Aorta (tissue), 5 donors: ENCODE measurements at places on chromosomes 11 and 22. TPM values are rescaled to one million over a fixed set of nuclear protein-coding genes. Genes with fewer than 3 reads are reported as not detected.

The C11orf86 gene
- total RNA-seq = not detected

The RHOD gene
- 20.1 TPM for total RNA-seq

The RASD2 gene
- total RNA-seq = 29.8 TPM

The LRRC4C gene
- 1.9 TPM for total RNA-seq

- no peaks in the 10 kb centered on the region for H3K4me1 ChIP-seq
- H3K27ac ChIP-seq = no peak overlapping the region
- H3K4me3 ChIP-seq = no peak overlapping the region
- no peaks in the 10 kb centered on the region for H3K36me3 ChIP-seq
These were observed 30.0 kb downstream of the LRRC32 start for GRCh38 chr11:76640501-76640900.

DNA sequence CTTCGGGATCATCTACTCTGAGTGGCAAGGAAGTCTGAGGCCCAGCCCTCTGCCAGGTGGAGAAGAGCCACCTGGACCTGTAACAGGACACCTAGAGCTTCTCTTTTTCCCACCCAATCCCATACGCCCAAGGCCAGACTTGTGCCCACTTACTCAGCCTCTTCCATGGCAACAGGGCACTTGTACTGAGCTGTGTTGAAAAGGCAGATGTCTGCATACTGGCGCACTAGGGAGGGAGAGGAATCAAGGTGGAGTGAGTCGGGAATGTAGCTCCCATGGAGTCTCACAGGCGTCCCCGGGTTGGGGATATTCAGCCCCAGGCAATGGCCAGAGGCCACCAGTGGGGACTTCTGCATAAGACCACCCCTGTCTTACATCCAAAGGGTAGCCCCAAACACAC is 36.1 kb downstream of the TPBGL start:
- no peak overlapping the region for H3K4me3 ChIP-seq
- no peak for DNase-seq
- H3K4me1 ChIP-seq = no peaks in the 10 kb centered on the region
- H3K27me3 ChIP-seq = no peaks in the 10 kb centered on the region

DNA sequence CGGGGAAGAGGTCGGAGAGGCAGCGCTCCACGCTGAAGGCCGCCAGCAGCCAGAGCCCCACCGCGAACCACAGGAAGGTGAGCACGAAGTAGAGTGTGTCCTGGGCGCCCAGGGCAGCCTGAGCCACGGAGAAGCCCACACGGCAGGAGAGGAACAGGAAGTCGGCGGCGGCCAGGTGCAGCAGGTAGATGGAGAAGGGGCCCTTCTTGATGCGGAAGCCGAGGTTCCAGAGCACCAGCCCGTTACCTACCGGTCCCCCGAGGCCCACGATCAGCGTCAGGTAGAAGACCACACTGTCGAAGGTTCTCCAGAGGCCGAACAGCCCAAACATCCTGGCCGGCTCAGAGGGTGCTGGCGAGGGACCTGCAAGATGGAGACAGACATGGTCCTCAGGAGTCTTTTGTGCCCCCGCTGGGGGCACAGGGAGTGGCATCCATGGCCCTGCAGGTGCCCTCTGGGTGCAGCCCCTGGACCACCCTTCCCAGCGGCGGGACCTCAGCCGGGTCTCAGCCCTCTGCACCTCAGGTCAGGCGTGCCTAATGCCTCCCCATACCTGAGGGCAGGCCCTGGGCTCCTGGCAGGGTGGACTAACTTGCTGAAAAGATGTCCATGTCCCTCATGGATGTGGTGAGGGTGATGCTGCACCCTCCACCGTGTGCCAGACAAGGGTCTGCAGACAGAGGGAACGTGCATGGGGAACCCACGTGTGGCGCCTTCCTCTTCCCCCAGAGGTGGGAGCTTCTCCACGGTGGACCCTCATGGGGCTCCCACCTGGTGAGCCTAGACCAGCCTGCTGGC is at the start of gene MRGPRG:
Gene MRGPRG (minus strand): TSS at position 331 of the 798 bp plus-strand sequence. CDS start 0 bp downstream, at position 331.
- H3K4me3 ChIP-seq = no peak within 1 kb of the TSS
- no peaks in the 10 kb centered on the region for H3K4me1 ChIP-seq
- H3K36me3 ChIP-seq = no peaks in the 10 kb centered on the region
- no peak within 1 kb of the TSS for H3K27ac ChIP-seq
- no peaks in the 10 kb centered on the region for H3K27me3 ChIP-seq

DNA sequence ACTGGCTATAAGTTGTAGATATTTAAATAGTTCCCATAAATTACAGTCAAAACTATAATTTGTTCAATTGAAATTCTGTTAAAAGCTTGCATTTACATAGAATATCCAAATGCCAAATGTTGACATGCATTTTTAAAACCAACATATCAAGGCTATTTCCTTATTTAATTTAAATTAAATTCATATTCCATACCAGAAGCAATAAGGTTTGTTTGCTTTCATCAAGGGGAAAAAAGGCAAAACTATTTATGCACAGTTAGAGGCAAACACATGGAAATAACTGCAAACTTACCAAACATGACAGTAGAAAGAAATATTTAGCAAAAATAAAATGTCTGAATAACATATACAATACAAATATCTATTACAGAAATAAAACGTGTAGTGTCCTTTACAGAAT is 1581.2 kb upstream of the TENM4 start:
- no peaks in the 10 kb centered on the region for H3K27me3 ChIP-seq
- no peak overlapping the region for H3K27ac ChIP-seq
- H3K4me3 ChIP-seq = no peak overlapping the region
- H3K4me1 ChIP-seq = no peaks in the 10 kb centered on the region
- no peak for DNase-seq

GRCh38 chr22:47156352-47157092 is 394.1 kb downstream of the TBC1D22A start:
- no peak for DNase-seq
- H3K36me3 ChIP-seq = no peaks in the 10 kb centered on the region
- no peak overlapping the region for H3K27ac ChIP-seq
- H3K4me1 ChIP-seq = no peaks in the 10 kb centered on the region

GRCh38 chr11:47783087-47783610 is 16.0 kb upstream of the FNBP4 start:
- H3K4me3 ChIP-seq = no peak overlapping the region
- no peak for DNase-seq
- no peaks in the 10 kb centered on the region for H3K4me1 ChIP-seq
- H3K27me3 ChIP-seq = no peaks in the 10 kb centered on the region
- H3K27ac ChIP-seq = no peak overlapping the region
- H3K36me3 ChIP-seq = peaks cover 6% of the 10 kb centered on the region

- no peaks in the 10 kb centered on the region for H3K27me3 ChIP-seq
- H3K4me3 ChIP-seq = no peak overlapping the region
- H3K36me3 ChIP-seq = no peaks in the 10 kb centered on the region
- no peak overlapping the region for H3K27ac ChIP-seq
These were observed 7.1 kb upstream of the ATG16L2 start for GRCh38 chr11:72807021-72807693.

DNA sequence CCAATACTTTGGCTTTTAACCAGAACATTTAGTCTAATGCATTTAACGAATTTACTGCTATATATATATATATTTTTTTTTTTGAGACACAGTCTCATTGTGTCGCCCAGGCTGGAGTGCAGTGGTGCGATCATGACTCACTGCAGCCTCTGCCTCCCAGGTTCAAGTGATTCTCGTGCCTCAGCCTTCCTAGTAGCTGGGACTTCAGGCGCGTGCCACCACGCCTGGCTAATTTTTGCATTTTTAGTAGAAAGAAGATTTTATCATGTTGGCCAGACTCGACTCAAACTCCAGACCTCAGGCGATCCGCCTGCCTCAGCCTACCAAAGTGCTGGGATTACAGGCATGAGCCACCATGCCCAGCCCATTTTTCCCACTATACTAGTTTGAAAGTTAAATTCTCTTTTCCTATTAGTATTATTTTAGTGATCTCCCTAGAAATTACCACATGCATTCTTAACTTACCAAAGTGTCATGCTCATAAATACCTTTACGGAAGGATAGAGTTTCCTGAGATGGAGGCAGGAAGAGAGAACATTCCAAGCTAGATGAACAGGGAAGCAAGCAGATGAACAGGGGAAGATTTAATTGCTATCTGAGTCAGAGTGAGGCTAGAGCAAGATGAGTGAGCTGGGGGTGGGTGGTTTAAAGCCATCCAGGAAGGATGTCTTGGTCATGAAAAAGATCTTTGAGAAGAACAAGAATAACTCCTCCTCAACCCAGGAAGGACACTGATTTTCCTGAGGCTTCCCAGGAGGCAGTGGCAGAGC is 4.4 kb upstream of the PGAP2 start:
- no peak overlapping the region for H3K27ac ChIP-seq
- H3K4me3 ChIP-seq = no peak overlapping the region
- H3K36me3 ChIP-seq = no peaks in the 10 kb centered on the region
- peak; percentile 8 for DNase-seq

GRCh38 chr11:76321820-76322524 is 59.0 kb downstream of the THAP12 start:
- H3K27me3 ChIP-seq = no peaks in the 10 kb centered on the region
- no peak overlapping the region for H3K27ac ChIP-seq
- H3K4me3 ChIP-seq = no peak overlapping the region
- no peaks in the 10 kb centered on the region for H3K36me3 ChIP-seq
- no peaks in the 10 kb centered on the region for H3K4me1 ChIP-seq

- no peak for DNase-seq
- no peaks in the 10 kb centered on the region for H3K36me3 ChIP-seq
- H3K27ac ChIP-seq = no peak overlapping the region
These were observed 78.5 kb upstream of the OR5AK2 start for GRCh38 chr11:56910046-56910773.

DNA sequence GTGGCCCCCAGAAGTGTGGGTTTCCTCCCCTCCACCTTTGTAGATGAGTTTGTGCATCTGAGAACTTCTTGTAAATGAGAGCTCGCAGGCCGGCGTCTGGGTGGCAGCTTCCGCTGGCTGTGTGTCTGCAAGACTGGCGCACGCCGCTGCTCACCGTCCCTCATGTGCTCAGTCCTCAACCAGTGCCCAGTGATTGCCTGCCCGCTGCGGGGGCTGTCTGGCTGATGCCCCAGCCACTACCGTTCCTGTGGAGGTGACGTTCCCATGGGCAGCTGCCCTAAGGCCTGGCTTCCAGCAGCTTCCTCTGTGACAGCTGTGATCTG is 8.8 kb downstream of the TBX1 start:
- no peak overlapping the region for H3K4me3 ChIP-seq
- no peaks in the 10 kb centered on the region for H3K36me3 ChIP-seq
- no peak for DNase-seq
- H3K4me1 ChIP-seq = no peaks in the 10 kb centered on the region
- no peak overlapping the region for H3K27ac ChIP-seq
- H3K27me3 ChIP-seq = no peaks in the 10 kb centered on the region
